Breast epithelium (tissue), 4 donors: ENCODE measurements at places on chromosomes 2 and 18. TPM values are rescaled to one million over a fixed set of nuclear protein-coding genes. Genes with fewer than 3 reads are reported as not detected.

DNA sequence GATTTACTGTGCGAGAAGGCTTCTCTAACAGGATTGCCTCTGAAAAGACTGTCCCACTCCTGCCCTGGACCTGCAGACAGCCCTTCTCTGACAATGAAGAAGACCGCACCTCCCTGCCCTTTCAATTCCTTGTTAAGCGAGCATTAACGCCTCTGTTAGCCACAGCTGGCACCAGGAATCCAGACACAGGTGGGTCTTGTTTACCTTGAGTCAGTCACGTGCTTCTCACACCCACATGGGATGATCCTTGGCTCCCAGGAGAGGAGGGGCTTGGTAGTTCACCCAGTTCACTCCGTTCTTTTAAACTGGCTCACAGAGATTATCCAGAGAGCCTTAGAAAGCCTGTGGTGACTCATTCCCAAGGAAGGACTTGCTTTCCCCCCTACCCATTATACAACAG lies 410.5 kb upstream of the MEIS1 start:
- H3K27me3 ChIP-seq, result no peaks in the 10 kb centered on the region
- no peaks in the 10 kb centered on the region for H3K4me1 ChIP-seq
- H3K4me3 ChIP-seq, result no peak overlapping the region

DNA sequence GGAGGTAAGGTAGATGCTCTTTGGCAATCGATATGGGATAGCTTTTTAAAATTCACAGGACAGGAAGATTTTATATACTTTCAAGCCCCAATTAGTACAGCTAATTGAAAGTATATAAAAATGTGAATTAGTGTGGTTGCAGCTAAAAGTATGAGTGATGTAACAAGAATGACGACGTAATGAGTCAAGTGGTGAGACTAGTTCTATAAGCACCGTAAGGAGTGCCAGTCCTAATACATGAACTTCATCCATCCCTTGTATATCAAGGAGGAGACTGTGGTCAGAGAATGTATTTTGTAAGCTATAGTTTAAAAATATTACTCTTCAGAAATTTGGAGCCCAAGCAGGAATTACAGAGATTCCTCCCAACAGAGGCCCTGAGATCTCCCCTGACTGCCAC lies 25.8 kb downstream of the DNAJC27 start:
- no peaks in the 10 kb centered on the region for H3K27me3 ChIP-seq
- DNase-seq, result no peak
- H3K4me1 ChIP-seq, result no peaks in the 10 kb centered on the region
- peaks cover 5% of the 10 kb centered on the region for H3K36me3 ChIP-seq
- H3K4me3 ChIP-seq, result no peak overlapping the region
- no peak overlapping the region for H3K27ac ChIP-seq

DNA sequence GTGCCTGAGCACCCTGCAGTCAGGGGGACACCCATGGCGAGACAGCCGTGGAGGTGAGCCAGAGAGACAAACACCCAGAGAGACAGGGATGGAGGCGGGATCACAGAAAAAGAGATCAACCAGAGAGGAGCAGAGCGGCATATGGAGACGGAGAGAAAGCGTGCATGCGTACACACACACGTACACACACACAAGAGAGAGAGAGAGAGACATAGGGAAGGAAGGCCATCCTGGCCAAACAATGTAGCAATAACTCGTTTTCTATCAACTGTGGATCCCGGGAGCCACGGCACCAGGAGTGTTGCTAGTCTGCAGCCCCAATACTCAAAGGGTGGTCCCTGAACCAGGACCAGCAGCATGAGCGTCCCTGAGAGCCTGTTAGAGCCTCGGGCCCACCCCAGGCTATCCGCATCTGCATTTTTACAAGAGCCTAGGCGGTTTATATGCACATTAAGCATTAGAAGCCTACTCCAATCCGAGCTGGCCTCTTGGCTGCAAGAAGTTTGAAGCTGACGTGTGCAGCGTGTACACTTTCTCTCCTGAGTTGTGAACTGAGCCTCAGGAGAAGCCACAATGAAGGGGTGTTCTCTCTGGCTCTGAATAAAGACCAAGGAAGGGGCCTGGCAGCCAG lies 50.1 kb upstream of the MYCN start:
- H3K27ac ChIP-seq, result no peak overlapping the region
- no peak for DNase-seq
- no peaks in the 10 kb centered on the region for H3K27me3 ChIP-seq

- no peak overlapping the region for H3K27ac ChIP-seq
- no peak overlapping the region for H3K4me3 ChIP-seq
- H3K36me3 ChIP-seq, result no peaks in the 10 kb centered on the region
Measured at GRCh38 chr18:56210520-56210919, 427.9 kb downstream of the TXNL1 start.

- no peak for DNase-seq
- no peaks in the 10 kb centered on the region for H3K36me3 ChIP-seq
- no peak overlapping the region for H3K4me3 ChIP-seq
- no peaks in the 10 kb centered on the region for H3K4me1 ChIP-seq
- H3K27me3 ChIP-seq, result no peaks in the 10 kb centered on the region
Measured at GRCh38 chr2:59935005-59935404, 618.4 kb downstream of the BCL11A start.

- H3K27ac ChIP-seq, result no peak overlapping the region
- no peaks in the 10 kb centered on the region for H3K27me3 ChIP-seq
- no peaks in the 10 kb centered on the region for H3K36me3 ChIP-seq
Measured at GRCh38 chr2:112958428-112959108, 19.2 kb upstream of the IL36G start.

DNA sequence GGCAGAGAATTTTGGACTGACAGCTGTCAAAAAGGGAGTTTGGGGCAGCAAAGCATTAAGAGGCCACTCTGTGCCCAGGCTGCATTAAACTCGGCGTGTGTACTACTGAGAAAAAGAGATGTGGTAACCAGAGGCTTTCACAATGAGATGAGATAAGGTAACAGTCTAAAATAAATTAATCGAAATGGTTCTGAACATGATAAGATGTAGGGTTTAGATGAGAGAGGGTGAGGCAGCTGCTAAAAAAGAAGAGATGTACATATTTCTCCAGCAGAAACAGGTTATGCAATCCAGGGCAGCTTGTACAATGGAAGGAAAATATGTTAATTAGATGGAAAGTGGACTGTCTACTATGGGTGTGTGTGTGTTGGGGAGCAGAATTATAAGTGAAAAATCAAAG lies 39.2 kb upstream of the ACTR3 start:
- H3K36me3 ChIP-seq, result no peaks in the 10 kb centered on the region
- H3K4me1 ChIP-seq, result no peaks in the 10 kb centered on the region
- no peak overlapping the region for H3K4me3 ChIP-seq

- no peaks in the 10 kb centered on the region for H3K27me3 ChIP-seq
- no peak overlapping the region for H3K4me3 ChIP-seq
- H3K4me1 ChIP-seq, result no peaks in the 10 kb centered on the region
- DNase-seq, result no peak
Measured at GRCh38 chr2:18413676-18414396, 146.6 kb downstream of the RDH14 start.

GRCh38 chr2:160751021-160751420 lies 257.4 kb upstream of the RBMS1 start:
- DNase-seq, result no peak
- H3K27ac ChIP-seq, result no peak overlapping the region
- no peaks in the 10 kb centered on the region for H3K36me3 ChIP-seq

DNA sequence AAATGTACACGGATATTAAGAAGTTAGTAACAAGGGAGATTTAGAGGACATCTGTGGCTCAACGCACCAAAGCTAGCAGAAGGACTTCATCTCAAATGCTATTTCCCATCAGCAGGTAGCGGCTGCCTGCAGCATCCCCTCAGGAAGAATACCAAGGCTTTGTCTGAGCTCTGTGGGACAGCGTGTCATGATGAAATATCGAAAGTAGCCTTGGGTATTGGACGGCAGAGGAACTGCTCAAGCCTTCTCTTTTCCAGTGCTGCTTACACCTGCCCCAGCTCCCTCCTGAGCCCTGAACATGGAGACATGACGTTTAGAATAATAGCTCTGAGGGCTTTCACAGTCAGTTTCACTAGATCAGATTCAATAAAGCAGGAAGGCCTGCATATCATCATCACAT lies 241.6 kb downstream of the SUCLG1 start:
- H3K4me3 ChIP-seq, result no peak overlapping the region
- H3K27me3 ChIP-seq, result no peaks in the 10 kb centered on the region
- no peak overlapping the region for H3K27ac ChIP-seq
- no peaks in the 10 kb centered on the region for H3K4me1 ChIP-seq

- H3K27ac ChIP-seq, result no peak overlapping the region
- H3K36me3 ChIP-seq, result no peaks in the 10 kb centered on the region
- H3K27me3 ChIP-seq, result no peaks in the 10 kb centered on the region
- H3K4me3 ChIP-seq, result no peak overlapping the region
- DNase-seq, result no peak
Measured at GRCh38 chr2:165804719-165805118, 10.7 kb upstream of the GALNT3 start.

GRCh38 chr18:58828399-58829121 lies 36.1 kb upstream of the ZNF532 start:
- no peaks in the 10 kb centered on the region for H3K4me1 ChIP-seq
- H3K27me3 ChIP-seq, result no peaks in the 10 kb centered on the region
- H3K27ac ChIP-seq, result no peak overlapping the region
- no peaks in the 10 kb centered on the region for H3K36me3 ChIP-seq

GRCh38 chr2:185998562-185999070 lies 260.0 kb downstream of the FSIP2 start:
- H3K4me1 ChIP-seq, result no peaks in the 10 kb centered on the region
- DNase-seq, result no peak
- H3K36me3 ChIP-seq, result no peaks in the 10 kb centered on the region
- no peaks in the 10 kb centered on the region for H3K27me3 ChIP-seq

- peak overlapping the region; percentile 9 for H3K4me3 ChIP-seq
- peak overlapping the region; percentile 98 for H3K27ac ChIP-seq
- H3K27me3 ChIP-seq, result no peaks in the 10 kb centered on the region
- H3K4me1 ChIP-seq, result no peaks in the 10 kb centered on the region
Measured at GRCh38 chr2:174014699-174015070, 49.5 kb upstream of the SP3 start.

DNA sequence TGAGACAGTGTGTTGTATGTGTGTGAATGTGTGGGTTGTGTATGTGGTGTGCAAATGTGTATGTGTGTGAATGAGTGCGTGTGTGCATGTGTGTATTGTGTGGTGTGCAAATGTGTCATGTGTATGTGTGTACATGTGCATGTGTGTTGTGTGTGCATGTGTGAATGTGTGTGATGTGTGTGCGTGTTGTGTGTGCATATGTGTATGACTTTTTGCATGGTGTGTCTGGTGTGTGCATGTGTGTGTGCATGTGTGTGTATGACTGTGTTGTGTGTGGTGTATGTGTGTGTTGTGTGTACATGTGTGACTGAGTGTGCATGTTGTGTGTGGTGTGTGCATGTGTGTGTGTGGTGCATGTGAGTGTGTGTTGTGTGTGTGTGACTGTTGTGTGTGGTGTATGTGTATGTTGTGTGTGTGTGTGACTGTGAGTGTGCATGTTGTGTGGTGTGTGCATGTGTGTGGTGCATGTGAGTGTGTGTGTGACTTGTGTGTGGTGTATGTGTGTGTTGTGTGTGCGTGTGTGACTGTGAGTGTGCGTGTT lies 268.3 kb downstream of the DCDC2C start:
- no peaks in the 10 kb centered on the region for H3K36me3 ChIP-seq
- no peak overlapping the region for H3K4me3 ChIP-seq
- H3K27me3 ChIP-seq, result peaks cover 19% of the 10 kb centered on the region
- no peak overlapping the region for H3K27ac ChIP-seq

DNA sequence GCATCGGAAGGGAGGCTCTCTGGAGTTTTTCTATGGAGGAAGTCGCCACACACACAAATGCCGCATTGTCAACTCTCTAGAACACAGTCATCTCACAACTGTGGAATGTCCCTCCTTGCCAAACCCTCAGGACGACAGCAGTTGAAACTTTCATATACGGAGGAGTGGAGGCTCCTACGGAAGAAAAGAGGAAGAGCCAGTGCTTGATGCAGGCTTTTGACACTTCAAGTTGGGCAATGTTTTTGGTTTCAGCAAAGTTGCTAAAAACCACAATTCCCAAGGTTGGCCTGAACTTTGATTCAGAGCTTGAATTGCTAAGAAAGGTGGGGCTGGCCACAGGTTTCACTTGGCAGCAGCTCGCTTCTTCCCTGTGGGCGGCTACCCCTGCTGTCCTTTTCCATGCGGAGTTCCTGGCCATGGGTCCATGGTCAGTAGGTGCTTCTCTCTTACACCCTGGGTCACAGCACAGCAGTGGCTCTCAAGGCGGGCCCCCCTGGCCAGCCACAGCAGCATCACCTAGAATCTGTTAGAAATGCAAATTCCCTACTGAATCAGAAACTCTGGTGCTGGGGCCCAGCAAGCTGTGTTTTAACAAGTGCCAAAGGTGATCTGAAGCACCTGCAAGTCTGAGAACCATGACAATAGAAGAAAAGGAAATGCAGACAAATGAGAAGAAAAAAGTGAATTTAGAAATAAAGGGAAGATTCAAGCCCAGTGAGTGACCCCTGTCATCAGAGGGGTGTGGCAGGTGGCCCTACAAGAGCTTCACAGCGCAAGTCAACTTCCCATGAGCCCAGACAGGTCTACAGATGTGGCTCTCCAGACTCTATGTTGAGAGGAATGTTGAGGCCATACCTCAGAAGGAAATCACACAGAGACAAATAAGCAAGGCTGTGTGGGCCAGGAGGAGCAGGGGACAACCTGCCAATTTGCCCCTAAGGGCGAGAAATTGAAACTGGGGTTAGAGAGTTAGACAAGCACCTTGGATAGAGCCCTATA lies 856.4 kb downstream of the RNF144A start:
- H3K27me3 ChIP-seq, result no peaks in the 10 kb centered on the region
- peaks cover 4% of the 10 kb centered on the region for H3K4me1 ChIP-seq
- peak overlapping the region; percentile 89 for H3K27ac ChIP-seq
- no peaks in the 10 kb centered on the region for H3K36me3 ChIP-seq
- no peak overlapping the region for H3K4me3 ChIP-seq

DNA sequence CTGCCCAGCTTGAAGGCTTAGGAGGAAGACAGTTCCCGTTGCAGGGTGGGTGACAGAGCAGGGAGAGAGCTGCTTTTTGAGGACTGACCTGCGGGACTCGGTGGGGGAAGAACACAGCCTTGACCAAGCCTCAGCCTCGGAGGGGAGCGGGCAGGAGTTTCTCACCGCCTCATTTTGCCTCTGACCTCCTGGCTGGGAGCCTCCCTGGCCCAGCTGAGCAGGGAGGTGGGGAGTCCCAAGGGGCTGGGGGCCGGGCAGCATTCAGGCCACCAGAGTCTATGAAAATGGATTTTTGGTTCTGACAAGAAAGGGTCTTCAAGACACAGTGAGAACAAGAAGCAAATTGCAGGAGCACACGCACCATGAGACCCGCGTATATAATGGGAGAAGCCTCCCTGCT lies 51.3 kb upstream of the SMAD7 start:
- no peaks in the 10 kb centered on the region for H3K27me3 ChIP-seq
- DNase-seq, result no peak
- H3K36me3 ChIP-seq, result no peaks in the 10 kb centered on the region
- H3K4me1 ChIP-seq, result no peaks in the 10 kb centered on the region
- no peak overlapping the region for H3K4me3 ChIP-seq

SLC38A11 gene
- 6.7 TPM for total RNA-seq

GNAL gene
- total RNA-seq, result 15.4 TPM

LGALSL gene
- 16.5 TPM for total RNA-seq

RAX gene
- total RNA-seq, result not detected

LIMS3 gene
- 1.6 TPM for total RNA-seq

PSD4 gene
- total RNA-seq, result 4.3 TPM

DNAJC5G gene
- total RNA-seq, result not detected

ZSWIM2 gene
- 0.32 TPM for total RNA-seq

CRYGA gene
- total RNA-seq, result not detected

TRAF3IP1 gene
- 20.6 TPM for total RNA-seq

OSBPL1A gene
- 61.1 TPM for total RNA-seq

FAM124B gene
- 2.6 TPM for total RNA-seq

HTR2B gene
- 0.29 TPM for total RNA-seq

NYAP2 gene
- total RNA-seq, result 0.15 TPM
